ENCODE measurements at places on chromosomes 2 and 18.

DNA sequence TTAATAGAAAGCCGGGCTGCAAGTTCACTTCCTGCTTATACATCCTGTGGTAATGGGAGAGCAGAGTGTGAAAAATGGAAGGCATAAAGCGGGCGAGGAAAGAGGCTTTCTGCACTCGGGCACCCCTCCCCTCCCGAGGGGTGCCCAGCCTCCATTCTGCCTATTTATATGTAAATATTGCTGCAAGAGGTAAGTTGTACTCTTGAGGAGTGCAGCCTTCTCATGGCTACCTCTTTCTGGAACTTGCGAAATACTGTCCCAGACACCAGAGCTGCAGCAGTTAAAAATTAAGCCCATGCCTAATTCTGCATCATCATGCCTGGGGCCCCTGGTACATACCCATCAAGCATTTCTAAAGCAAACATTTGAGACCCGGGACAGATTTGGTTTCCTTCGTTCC is 156.0 kb downstream of the GBX2 start:
- no peak for DNase-seq

GRCh38 chr2:173990970-173991819 is 26.0 kb upstream of the SP3 start:
- DNase-seq = no peak

DNA sequence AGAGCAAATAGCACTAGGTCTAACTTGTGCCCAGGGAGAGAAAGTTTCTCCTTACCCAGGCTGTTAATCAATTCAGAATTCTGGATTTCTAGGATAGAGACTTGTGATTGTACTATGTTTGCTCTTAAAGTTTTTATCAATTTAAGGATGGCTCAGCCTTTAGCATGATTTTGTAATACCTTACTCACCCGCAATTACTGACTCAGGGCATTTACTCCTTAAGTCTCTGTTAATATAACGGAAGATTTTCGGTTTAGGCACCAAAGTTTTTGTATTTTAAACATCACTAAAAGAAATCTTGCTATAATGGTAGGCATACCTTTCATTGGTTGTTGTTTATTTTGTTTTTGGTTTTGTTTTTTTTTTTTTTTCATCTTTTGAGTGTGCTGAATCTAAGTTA is 358.2 kb downstream of the RBM43 start:
- DNase-seq = no peak

- DNase-seq = no peak
These were observed 1.9 kb downstream of the PRKRA start for GRCh38 chr2:178448968-178449661.

DNA sequence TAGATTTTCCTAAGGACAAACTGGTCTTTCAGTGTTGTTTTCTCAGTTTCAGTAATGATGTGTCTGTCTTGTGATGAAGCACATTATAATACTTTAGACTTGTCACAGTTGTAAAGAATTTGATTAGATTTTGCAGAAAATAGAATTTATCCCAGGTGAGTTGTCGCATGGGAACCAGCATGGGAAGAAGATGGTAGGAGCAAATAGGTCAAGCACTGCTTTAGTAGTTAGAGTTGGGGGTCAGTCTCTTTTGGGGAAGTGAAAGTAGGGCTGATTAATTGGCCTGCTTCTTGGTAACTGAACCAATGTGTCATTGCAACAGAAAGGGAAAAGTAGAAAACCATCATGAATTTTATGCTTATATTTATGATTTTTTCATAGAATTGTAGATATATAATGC is 153.2 kb upstream of the MYO3B start:
- DNase-seq = no peak

DNA sequence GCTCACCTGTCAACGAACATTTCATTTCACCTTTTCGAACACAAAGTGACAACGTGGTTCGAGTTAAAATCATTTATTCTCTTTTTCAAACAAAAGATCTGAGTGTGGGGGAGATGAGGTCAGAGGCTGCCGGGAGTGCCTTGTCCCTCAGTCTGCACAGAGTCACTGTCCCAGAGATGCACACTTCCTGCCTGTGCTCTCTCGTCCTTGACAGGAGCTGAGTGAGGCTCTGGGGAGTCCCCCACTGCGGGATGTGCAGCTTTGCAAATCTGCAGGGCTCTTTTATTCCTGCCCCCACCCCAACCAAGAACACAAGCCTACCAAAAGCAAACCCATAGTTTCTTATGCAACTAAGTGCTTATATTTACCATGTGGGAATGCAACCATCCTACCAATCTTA is 497.8 kb downstream of the EIPR1 start:
- DNase-seq = no peak

GRCh38 chr18:48140731-48141130 is 210.3 kb upstream of the SMAD2 start:
- no peak for DNase-seq

- no peak for DNase-seq
These were observed 625 bp downstream of the ARPC2 start for GRCh38 chr2:218217360-218218267.

DNA sequence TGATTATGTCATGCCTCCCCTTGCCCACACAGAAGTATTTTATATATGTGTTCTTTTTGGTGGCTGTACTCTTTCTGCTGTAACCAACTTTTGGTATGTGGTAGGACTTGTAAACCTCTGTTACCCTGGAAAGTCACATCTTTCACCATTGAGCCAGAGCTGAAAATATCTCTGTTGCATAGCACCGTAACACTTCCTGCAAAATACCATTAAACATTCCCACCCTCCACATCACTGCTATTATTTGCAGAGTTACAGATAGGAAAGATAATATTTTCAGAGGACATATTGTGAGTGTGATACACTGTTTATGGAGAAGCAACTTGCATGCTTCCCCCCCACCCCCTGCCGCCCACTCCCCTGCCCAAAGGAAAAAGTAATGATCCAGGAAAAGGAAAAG is 44.8 kb downstream of the CAB39 start:
- DNase-seq = no peak

- peak; percentile 71 for DNase-seq
These were observed 440.2 kb upstream of the ST6GAL2 start for GRCh38 chr2:107325981-107326786.

DNA sequence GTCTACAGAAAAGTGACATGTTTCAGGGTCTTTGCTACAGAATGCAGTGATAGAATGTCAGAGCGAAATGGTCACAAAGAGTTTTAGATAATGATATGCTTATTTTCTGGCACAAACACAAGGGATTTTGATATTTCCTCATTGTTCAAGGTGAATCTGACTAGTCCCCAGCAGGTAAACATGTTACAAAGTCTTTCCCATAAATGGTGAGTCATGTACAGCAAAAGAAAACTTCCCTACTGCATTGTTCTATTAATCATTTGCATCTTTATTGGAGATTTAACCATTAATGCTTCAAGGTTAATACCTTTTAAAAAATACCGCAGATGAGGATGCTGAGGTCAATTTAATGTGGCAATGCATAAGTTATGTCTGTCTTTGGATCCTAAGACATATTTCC is 19.1 kb upstream of the TRIB2 start:
- no peak for DNase-seq

- DNase-seq = no peak
These were observed 32.4 kb downstream of the IL18R1 start for GRCh38 chr2:102387763-102388546.

DNA sequence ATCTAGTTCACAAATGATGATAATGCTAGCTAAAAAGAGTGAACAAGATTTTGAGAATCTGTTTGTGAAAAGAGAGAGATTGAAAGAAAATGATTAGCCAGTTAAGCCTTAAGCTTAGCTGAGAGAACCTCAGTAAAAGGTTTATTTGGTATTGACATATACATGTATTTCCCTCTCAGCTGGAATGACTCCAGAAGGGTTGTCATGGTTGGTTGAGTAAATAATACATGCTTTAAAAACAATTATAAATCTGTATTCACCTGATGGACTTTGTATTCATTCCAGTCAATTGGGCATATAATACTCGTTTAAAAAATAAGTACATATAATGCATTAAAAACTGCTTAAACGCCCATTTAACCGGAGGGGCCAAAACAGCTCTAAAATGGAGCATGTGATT is 181.4 kb downstream of the GRB14 start:
- no peak for DNase-seq

DNA sequence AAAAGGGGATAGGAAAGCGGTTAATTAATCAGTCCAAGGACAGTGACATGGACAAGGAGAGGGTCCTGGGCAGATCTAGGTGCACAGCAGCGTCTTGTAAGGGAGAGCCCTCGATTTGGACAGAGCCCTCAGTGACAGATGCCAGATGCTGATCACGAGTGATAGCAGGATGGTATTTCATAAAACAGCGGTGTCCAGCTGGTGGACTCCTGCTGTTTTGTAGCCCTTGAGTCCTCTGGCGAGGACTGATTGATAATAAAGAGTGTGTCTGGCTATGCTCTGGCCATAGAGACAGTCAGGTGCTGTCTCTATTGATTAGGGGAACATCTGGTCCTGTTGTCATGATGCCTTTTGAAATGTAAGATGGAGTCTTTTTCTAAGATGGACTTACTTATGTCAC is 180.7 kb downstream of the NCK2 start:
- no peak for DNase-seq

DNA sequence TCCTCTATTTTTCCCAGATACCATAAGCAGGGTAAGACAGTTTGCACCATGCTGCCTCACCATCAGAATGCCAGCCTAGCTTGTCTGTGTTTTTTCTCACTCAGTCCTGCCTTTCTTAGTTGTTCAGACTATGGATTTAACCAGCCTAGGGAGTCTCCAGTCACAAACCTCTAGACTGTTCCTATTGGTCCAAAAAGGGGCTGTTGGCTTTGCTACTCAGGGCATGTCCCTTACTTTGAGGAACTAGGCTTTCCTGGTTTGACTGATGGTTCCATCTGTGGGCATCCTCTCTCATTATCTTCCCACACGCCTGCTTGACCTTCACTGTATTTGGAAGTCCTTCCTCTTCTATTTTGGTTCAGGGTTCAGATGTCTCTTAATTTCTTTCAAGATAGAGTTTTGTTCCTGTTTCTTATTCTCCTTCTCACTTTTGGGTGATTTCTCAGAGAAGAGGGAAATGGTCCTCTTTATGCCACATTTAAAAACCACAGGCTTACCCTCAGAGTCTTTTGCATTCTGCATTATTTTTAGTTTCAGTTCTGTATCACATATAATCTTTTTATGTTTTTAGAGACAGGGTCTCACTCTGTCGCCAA is 31.3 kb upstream of the TMEM131 start:
- no peak for DNase-seq

GRCh38 chr18:26082475-26082874 is 7.9 kb downstream of the SS18 start:
- DNase-seq = no peak

- no peak for DNase-seq
These were observed 104.0 kb downstream of the PRPF40A start for GRCh38 chr2:152613235-152613634.

DNA sequence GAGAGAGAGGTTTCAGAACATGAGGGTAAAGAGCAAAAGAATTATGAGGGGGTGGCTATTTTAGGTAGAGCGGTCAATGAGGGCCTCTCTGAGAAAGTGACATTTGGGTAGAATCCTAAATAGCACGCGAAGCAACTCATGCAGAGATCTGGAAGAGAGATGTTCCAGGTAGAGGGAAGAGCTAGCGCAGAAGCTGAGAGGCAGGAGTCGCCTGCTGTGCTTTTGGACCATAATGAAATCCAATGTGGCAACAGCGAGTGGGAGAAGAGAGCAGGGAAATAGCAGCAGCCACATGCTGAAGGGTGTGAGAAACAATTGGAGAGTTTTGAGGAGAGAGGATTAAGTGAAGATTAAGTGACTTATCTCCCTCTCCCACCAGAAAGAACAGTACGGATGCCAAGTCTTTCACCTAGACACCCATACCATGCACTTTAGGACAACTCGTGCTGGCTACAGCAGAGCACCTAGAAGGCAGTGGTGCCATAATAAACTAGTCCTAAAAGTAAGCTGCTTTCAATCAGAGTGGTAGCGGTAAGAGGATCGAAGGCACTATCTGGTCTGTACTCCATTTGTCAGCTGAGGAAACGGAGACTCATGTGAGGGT is 129.7 kb downstream of the LRP2 start:
- DNase-seq = no peak

DNA sequence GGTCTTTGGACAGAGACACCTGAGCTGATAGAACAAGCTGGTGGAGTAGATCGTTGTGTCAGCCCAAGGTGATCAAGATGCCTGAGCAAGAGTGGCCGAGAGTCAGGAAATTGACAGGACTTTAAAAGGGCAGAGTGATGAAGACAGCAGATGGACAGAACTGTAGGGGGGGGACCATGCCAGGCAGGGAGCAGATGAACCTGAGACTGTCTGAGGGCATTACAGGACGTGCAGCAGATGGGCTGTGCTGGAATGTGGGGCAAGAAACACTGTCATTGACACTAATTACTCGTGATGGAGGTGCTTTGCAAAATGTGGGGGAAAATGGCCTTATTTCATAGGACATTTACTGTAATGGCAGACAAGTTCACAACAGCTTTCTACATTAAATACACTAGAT is 225.0 kb downstream of the THSD7B start:
- DNase-seq = no peak

DNA sequence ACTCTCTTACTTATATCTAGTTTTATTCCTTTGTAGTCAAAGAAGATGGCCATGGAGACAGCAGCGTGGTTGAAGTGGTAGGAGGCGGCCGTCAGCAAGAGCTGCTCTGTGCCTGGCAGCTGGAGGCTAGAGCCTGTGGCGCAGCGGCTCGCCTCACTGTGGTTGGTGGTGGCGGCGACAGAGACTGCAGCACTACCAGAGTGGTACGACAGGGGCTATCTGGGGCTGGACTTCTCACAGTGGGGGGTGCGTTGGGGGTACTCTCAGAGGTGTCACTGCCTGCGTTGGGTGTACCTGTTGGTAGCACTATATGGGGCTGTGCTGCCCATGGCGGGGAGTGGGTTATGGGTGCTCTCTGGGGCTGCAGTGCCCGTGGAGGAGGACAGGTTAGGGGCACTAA is 8.5 kb upstream of the ANKRD62 start:
- no peak for DNase-seq

GRCh38 chr2:127175041-127175721 is 44.9 kb downstream of the CYP27C1 start:
- no peak for DNase-seq

- DNase-seq = no peak
These were observed 12.6 kb upstream of the ELAC1 start for GRCh38 chr18:50955253-50955652.

GRCh38 chr2:43202289-43202688 is 24.1 kb downstream of the ZFP36L2 start:
- DNase-seq = no peak

- no peak for DNase-seq
These were observed 10.6 kb downstream of the MC5R start for GRCh38 chr18:13834496-13835015.
